ENCODE measurements at places on chromosomes 7 and 10. TPM values are rescaled to one million over a fixed set of nuclear protein-coding genes. Genes with fewer than 3 reads are reported as not detected.

Gene SEMA3D
- not detected for total RNA-seq

Gene IL2RA
- total RNA-seq = 5.3 TPM

Gene OR13A1
- total RNA-seq = 0.23 TPM

Gene CDCA7L
- total RNA-seq = 68.5 TPM

Gene CYP3A4
- 0.11 TPM for total RNA-seq

Gene OR2A5
- total RNA-seq = not detected

Gene LRGUK
- total RNA-seq = 0.13 TPM

Gene BMPER
- not detected for total RNA-seq

Gene PIK3CG
- total RNA-seq = 8.0 TPM

Gene LRRTM3
- total RNA-seq = not detected

Gene CRHR2
- total RNA-seq = not detected

Gene JCAD
- 0.13 TPM for total RNA-seq

Gene AGAP4
- 11.0 TPM for total RNA-seq

Gene MOGAT3
- not detected for total RNA-seq

Gene SLC16A12
- not detected for total RNA-seq

Gene GBX1
- total RNA-seq = not detected

DNA sequence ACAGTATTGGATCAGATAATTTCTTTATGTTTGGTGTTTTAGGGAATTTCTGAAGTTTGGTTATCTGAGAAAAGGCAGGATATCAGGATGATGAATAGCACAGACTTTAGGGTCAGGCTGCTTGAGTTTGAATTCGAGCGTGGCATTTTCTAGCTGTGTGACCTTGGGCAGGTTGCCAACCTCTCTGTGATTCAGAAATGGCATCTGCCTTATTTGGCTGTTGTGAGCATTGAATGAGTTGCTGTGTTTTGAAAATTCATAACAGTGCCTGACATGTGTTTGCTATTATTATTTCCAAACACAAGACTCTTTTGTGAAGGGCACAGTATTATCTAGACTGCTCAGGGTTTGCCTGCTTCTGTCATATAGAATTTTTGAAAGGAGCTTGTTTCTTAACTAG is 66.9 kb downstream of the NXPH1 start:
- H3K4me1 ChIP-seq = no peaks in the 10 kb centered on the region
- DNase-seq = no peak
- no peak overlapping the region for H3K27ac ChIP-seq

GRCh38 chr7:159027789-159028507 is 116.7 kb downstream of the VIPR2 start:
- H3K27ac ChIP-seq = no peak overlapping the region
- no peaks in the 10 kb centered on the region for H3K36me3 ChIP-seq
- no peak overlapping the region for H3K4me3 ChIP-seq
- DNase-seq = no peak
- H3K27me3 ChIP-seq = no peaks in the 10 kb centered on the region

GRCh38 chr7:19116121-19117090 is 1.0 kb downstream of the TWIST1 start:
- H3K36me3 ChIP-seq = no peaks in the 10 kb centered on the region
- no peak overlapping the region for H3K4me3 ChIP-seq
- H3K27me3 ChIP-seq = peaks cover 7% of the 10 kb centered on the region
- no peaks in the 10 kb centered on the region for H3K4me1 ChIP-seq
- DNase-seq = no peak

GRCh38 chr10:103828587-103829197 is 26.7 kb downstream of the SH3PXD2A start:
- DNase-seq = no peak
- H3K4me3 ChIP-seq = no peak overlapping the region
- no peaks in the 10 kb centered on the region for H3K4me1 ChIP-seq
- H3K27me3 ChIP-seq = no peaks in the 10 kb centered on the region
- H3K36me3 ChIP-seq = no peaks in the 10 kb centered on the region

GRCh38 chr10:5655121-5655520 is 11.3 kb downstream of the ASB13 start:
- no peak overlapping the region for H3K27ac ChIP-seq
- no peaks in the 10 kb centered on the region for H3K36me3 ChIP-seq
- H3K4me1 ChIP-seq = peaks cover 9% of the 10 kb centered on the region
- DNase-seq = no peak
- H3K4me3 ChIP-seq = no peak overlapping the region

- H3K27ac ChIP-seq = peak within 1 kb of the TSS; percentile 76
- DNase-seq = no peak
Measured at GRCh38 chr7:1087952-1088920, at the start of gene GPER1. Gene GPER1, plus strand, starts transcription at chr7:1088113. Its CDS starts 3,616 bp downstream, at chr7:1091729.

DNA sequence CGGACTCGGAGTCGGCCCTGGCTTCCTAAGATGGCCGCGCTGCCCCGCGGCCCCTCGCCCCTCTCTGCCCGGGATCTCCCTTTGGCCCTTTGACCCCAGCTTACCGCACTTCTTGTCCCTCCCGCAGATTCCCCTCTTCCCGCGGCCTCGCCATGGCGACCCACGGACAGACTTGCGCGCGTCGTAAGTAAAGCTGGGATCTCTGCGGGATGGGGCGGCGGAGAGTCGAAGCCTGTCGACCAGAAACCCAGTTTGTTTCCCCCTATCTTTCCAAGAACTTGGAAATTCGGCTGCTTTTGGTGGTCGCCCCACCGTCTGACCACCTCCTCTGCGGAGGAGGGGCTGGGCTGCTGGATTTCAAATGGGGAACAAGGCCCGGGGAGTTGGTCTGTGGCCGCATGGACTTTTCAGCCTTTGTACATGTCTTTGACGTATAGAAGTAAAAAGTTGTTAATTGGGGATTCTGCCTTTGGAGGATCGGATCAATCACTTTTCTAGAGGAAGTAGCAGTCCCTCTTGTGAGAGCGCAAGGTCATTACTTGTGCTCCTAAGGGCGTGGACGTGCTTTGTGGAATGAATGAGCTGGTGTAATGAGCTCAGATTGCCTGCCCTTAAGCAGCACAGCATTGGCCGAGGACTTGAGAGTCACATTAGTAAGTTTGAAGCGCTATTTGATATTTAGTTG is 553 bp downstream of the VDAC2 start:
- 0 out of 2 replicates have a peak, but pooled peaks cover 4% of the 10 kb centered on the region for H3K4me1 ChIP-seq
- no peak for DNase-seq
- peak overlapping the region; percentile 98 for H3K27ac ChIP-seq
- peak overlapping the region; percentile 91 for H3K4me3 ChIP-seq

DNA sequence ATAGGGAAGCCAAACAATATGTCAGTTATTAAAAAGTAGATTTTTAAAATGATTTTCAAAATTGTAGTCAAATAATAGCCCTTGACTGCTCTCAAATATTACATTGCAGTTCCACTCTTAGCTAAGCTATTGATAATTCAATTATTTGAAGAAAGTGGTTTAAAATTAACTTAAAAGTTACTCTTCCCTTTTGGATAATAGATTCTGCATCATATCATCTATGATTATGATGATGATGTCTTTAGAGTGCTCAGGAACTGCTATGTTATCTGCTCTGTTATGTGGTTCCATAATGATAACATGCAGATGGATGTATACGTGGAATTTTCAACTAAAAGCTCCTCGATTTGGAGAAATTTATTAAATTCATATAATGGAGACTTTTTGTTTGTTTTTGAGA is 110.0 kb downstream of the ADAM22 start:
- no peaks in the 10 kb centered on the region for H3K36me3 ChIP-seq
- peaks cover 5% of the 10 kb centered on the region for H3K4me1 ChIP-seq
- H3K27me3 ChIP-seq = no peaks in the 10 kb centered on the region
- no peak for DNase-seq
- no peak overlapping the region for H3K27ac ChIP-seq
- no peak overlapping the region for H3K4me3 ChIP-seq

DNA sequence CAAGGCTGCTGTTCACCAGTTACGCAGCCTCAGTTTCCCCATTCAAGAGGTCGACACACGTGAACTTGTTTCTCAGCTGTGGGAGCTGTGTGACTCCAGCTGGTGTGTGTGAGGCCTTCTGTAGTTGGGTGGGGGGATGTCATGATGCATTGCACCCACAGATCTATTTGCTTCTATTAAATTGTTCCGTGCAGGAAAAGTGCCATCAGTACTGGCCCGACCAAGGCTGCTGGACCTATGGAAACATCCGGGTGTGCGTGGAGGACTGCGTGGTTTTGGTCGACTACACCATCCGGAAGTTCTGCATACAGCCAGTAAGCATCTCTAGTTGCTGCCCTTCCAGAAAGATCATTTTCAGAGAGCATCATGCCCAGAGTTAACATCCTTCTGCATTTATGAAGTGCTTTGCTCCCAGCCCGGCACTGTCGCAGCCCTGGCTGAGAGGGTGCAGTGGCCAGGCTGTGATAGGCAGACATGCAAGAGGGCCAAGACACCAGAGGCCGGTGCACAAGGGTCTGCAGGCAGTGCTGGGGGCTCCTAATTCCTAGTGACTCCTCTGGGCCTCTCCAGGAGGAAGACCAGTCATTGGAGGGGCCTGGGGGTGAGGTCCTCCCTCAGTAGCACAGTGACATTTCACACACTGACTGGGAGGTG is 60.2 kb downstream of the MKI67 start:
- no peak overlapping the region for H3K27ac ChIP-seq
- H3K4me3 ChIP-seq = no peak overlapping the region
- DNase-seq = no peak
- H3K27me3 ChIP-seq = no peaks in the 10 kb centered on the region

GRCh38 chr7:43385856-43386255 is 197.1 kb upstream of the STK17A start:
- H3K27me3 ChIP-seq = no peaks in the 10 kb centered on the region
- no peak for DNase-seq
- no peak overlapping the region for H3K27ac ChIP-seq
- no peaks in the 10 kb centered on the region for H3K36me3 ChIP-seq

- no peak overlapping the region for H3K27ac ChIP-seq
- no peaks in the 10 kb centered on the region for H3K4me1 ChIP-seq
- no peaks in the 10 kb centered on the region for H3K27me3 ChIP-seq
- DNase-seq = no peak
- H3K4me3 ChIP-seq = no peak overlapping the region
Measured at GRCh38 chr10:117946525-117947070, 100.1 kb downstream of the RAB11FIP2 start.

- no peaks in the 10 kb centered on the region for H3K27me3 ChIP-seq
- no peak for DNase-seq
- H3K27ac ChIP-seq = no peak overlapping the region
Measured at GRCh38 chr7:44755698-44756627, 7.3 kb downstream of the ZMIZ2 start.

DNA sequence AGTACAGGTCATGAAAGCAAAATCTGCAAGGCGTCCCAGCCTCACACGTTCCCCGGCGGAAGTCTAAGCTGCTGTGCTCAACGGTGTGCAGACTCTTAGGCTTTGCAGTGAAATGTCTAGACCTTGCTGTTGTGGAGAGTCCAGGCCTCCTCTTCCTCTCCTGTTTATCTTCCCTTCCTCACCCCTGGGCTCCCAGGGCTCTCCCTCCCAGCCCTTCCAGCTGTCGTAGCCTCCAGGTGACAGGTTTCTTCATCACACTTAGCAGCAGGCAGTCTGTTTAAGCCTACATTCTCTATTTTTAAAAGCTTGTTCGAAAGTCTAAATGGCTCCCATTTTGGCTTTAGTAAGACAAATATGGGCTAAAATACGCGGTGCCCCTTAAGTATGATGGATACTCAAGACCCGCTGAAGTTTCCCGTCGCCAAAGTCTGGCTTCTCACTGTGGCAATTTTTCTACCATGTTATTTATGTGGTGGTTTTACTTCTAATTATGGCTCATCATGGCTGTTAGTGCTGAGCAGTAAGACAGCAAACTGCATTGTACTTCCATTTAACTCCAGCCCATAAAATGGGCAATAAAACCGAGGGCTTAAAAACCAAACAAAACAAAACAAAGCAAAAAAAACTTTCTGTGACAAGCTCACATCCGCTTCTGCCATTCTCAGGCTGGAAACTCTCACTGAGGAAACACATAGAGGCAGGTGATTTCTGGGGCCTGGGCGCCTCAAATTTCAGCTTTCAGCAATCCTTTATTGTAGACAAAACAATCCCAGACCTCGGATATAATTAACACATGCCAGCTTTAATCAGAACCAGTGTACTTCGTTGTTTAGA is 243.2 kb downstream of the SNX10 start:
- H3K4me1 ChIP-seq = no peaks in the 10 kb centered on the region
- no peak overlapping the region for H3K27ac ChIP-seq
- DNase-seq = no peak
- H3K27me3 ChIP-seq = peaks cover 2% of the 10 kb centered on the region

DNA sequence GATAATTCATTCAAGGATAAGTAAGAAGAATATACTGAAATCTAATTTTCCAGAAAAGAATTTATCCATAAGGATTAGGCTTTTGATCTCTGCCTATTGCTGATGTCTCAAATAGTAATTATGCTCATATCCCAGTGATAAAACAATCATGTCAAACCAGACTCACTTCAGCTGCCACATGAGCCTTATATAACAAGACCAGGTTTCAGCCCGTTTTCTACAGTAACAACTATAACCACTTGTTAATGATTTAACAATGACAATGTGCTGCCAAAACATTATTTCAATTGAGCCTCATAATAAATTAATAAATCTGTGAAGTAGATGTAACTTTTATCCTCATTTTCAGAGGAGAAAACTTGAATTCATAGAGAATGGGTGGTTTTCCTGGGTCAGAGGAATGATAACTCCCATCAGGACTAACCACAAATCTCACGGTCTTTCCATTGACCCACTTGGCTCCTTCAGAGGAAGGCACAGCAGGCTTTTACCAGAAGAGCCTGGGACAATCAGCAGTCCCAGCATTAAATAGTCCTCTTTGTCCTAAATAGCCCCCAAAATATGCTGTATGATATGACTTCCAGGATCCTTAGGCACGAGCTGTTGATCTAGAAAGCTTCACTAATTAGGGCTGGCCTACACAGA is 42.5 kb upstream of the SLIT1 start:
- no peak overlapping the region for H3K4me3 ChIP-seq
- H3K27ac ChIP-seq = no peak overlapping the region
- DNase-seq = no peak
- H3K36me3 ChIP-seq = peaks cover 3% of the 10 kb centered on the region
- no peaks in the 10 kb centered on the region for H3K27me3 ChIP-seq
- H3K4me1 ChIP-seq = no peaks in the 10 kb centered on the region

- H3K4me1 ChIP-seq = no peaks in the 10 kb centered on the region
- H3K27ac ChIP-seq = no peak overlapping the region
- no peaks in the 10 kb centered on the region for H3K36me3 ChIP-seq
Measured at GRCh38 chr7:149369497-149369896, 91.4 kb downstream of the ZNF777 start.

DNA sequence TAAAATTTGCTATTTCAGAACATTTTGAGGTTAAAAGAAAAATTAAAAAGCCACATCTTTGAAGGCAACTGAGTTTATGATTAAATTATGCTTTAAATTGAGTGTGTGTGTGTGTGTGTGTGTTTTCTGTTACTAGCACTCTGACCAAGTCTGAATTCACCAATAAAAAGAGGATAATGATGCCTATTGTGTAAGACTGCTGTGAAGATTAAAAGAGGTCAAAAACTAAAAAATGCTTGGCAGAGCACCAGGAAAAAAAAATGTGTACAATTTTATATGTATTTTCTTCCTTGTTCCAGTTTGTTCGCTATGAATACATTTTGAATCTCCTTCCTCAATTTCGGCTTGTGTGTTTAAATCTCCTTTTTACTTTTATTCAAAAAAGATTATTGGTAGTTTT is 316.6 kb upstream of the MAGI2 start:
- H3K27ac ChIP-seq = no peak overlapping the region
- H3K4me3 ChIP-seq = no peak overlapping the region
- H3K27me3 ChIP-seq = no peaks in the 10 kb centered on the region
- no peaks in the 10 kb centered on the region for H3K4me1 ChIP-seq
